ENCODE measurements at places on chromosomes 16 and 17. TPM values are rescaled to one million over a fixed set of nuclear protein-coding genes. Genes with fewer than 3 reads are reported as not detected.

DNA sequence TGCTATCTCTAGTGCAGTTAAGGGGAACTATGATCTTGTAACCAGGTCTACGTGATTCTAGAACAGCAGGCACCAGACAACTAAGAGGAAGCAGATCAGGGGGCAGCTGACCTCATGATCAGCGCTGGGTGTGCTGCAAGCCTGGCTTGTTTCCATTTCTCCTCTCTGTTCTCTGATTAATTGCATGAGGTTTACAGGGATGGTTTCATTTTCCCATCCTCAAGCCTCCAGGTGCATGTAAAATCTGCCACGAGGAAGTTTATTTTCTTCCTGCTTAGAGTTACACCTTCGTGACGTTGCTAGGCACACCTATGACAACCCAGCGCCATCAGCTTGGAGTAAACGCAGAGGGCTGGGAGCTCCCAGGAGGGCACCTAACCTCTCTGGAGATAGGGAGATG lies 4.3 kb upstream of the NUPR1 start:
- H3K4me3 ChIP-seq, result no peak overlapping the region
- H3K36me3 ChIP-seq, result no peaks in the 10 kb centered on the region
- H3K27ac ChIP-seq, result no peak overlapping the region
- H3K27me3 ChIP-seq, result no peaks in the 10 kb centered on the region

DNA sequence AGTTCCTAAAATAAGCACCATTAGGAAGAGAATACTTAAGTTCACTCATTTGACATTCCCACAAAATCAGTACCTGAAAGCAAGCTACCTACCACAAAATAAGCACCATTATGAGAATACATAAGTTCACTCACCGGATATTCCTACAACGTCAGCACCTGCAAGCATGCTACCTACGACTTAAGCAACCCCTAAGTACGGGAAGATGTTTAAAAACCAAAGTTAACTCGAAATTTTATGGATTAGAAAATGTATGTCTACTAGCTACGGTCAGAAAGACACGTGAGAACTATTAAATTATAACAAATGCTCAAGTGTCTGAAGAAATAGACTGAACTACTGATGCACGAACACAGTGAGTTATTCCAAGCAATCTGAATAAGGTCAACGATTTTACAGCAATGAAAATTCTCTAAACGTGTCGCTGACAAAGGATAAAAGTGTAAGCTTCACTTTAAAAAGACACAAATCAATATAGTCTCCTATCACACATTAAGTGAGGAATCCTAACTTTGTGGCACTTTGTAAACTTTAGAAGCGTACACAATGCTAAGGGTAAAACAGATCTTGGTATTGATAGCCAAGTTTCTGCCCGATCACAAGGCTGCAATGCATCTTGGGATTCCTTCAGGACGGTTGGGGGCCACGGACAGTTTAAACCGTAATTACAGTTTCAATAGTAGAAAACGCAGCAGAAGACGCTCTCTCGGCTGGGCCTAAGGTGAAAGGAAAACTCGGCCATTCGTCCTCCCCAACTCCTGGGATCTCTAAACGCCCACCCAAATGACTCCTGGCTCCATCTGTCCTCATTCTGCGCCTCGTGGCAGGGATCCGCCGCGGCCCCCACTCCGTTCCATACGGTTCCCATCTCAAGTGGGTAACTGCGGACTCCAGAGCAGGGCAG lies 1.3 kb downstream of the GSPT1 start:
- peaks cover 33% of the 10 kb centered on the region for H3K36me3 ChIP-seq
- H3K27ac ChIP-seq, result peak overlapping the region; percentile 94
- peak overlapping the region; percentile 94 for H3K4me3 ChIP-seq
- DNase-seq, result peak; percentile 24

The CORO7 gene
- total RNA-seq, result 66.2 TPM

GRCh38 chr17:6668727-6669425 lies 17.3 kb downstream of the C17orf100 start:
- DNase-seq, result no peak
- peaks cover 6% of the 10 kb centered on the region for H3K4me1 ChIP-seq
- no peak overlapping the region for H3K4me3 ChIP-seq
- no peaks in the 10 kb centered on the region for H3K36me3 ChIP-seq
- no peaks in the 10 kb centered on the region for H3K27me3 ChIP-seq

DNA sequence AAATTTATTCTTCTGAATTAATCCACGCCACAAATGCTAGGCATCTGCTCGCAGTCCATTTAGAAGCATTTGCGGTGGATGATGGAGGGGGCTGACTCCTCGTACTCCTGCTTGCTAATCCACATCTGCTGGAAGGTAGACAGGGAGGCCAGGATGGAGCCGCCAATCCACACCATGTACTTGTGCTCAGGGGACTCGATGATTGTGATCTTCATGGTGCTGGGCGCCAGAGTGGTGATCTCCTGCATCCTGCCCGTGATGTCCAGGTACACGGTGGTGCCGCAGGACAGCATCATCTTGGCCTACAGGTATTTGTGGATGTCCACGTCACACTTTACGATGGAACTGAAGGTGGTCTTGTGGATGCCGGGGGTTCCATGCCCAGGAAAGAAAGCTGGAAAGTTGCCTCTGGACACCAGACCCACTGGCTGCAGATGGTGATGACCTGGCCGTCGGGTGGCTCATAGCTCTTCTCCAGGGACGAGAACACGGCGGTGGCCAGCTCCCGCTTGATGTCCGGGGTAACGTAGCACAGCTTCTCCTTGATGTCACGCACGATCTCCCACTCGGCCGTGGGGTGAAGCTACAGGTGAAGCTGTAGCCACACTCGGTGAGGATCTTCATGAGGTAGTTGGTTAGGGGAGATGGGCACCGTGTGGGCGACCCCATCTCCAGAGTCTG lies 7.5 kb upstream of the HEATR3 start:
- no peak overlapping the region for H3K27ac ChIP-seq
- H3K4me3 ChIP-seq, result no peak overlapping the region
- no peaks in the 10 kb centered on the region for H3K36me3 ChIP-seq
- H3K4me1 ChIP-seq, result no peaks in the 10 kb centered on the region
- no peaks in the 10 kb centered on the region for H3K27me3 ChIP-seq
